ENCODE measurements at places on chromosomes 1 and 21. TPM values are rescaled to one million over a fixed set of nuclear protein-coding genes. Genes with fewer than 3 reads are reported as not detected.

GRCh38 chr1:208043691-208044181 lies 132.8 kb upstream of the CD34 start:
- no peak for DNase-seq

GRCh38 chr1:6033986-6034749 lies 11.5 kb upstream of the KCNAB2 start:
- no peak for DNase-seq

DNA sequence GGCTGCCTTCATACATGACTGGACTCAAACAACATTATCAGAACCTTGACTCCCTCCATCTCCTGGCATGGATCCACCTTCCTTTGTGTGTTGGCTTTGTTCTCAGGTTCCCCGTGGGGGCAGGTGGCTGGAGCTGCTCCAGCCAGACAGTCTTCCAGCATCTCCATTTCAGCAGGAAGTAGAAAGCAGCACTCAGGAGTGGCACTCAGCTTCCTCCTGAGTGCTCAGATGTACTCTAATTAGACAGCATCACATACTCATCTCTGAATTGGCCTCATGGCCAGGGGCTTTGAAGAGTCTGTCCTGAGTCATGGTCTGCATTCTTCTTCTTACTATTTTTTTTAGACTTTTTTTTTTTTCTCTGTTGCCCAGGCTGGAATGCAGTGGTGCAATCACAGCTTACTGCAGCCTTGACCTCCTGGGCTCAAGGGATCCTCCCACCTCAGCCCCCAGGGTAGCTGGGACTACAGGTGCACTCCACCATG lies 27.9 kb downstream of the OVAAL start:
- DNase-seq = peak; percentile 80

GRCh38 chr1:101388904-101389546 lies 152.2 kb downstream of the S1PR1 start:
- DNase-seq = no peak

- peak; percentile 78 for DNase-seq
Measured at GRCh38 chr1:232968965-232969364, 18.6 kb downstream of the NTPCR start.

The TACSTD2 gene
- 19.2 TPM for total RNA-seq

The MAEL gene
- total RNA-seq = not detected

DNA sequence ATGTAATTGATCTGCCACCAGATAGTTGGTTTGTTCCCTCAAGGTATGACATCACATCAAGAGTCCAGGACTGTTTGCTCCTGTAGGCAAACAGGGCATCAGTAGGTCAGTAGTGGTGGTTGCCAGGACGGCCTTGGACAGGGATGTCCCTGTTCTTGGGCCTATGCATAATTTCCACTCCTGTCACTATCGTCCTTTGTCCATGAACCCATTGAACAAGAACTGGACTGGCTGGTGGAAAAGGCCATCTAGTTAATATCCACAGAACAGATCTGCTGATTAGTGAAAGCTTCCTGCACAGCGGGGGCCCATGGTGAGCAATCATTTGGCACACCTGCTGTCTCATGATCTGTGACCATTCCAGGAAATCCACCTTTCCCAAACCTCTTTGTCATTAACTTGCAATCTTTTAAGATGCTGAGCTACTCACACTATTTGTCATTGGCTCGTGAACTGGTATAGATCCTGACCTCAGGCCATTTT lies 12.4 kb upstream of the BSDC1 start:
- peak; percentile 53 for DNase-seq

DNA sequence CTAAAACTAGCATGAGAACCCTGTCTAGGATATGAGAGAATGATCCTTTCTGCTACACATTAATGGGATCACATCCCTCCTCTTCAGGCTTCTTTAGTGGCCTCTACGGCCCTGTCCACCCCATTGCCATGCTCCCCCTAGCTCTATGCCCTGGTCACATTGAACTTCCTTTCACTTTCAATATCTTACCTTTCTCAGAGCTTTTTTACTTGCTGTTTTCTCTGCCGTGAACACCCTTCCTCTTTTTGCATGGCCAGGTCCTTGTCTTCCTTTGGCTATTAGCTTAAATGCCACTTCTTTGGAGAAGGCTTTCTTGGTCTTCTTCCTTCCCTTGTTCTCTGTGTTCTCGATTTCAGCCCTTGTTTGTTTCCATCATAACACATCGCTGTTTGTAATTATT lies 97.4 kb downstream of the GIPC2 start:
- DNase-seq = no peak

GRCh38 chr1:224660074-224660473 lies 44.0 kb downstream of the CNIH3 start:
- no peak for DNase-seq

The MAB21L3 gene
- not detected for total RNA-seq
